ENCODE measurements at places on chromosomes 4 and X.

GRCh38 chr4:14151101-14151500 lies 523.6 kb upstream of the BOD1L1 start:
- no peak for DNase-seq

GRCh38 chr4:32735856-32736590 lies 2015.9 kb downstream of the PCDH7 start:
- no peak for DNase-seq

DNA sequence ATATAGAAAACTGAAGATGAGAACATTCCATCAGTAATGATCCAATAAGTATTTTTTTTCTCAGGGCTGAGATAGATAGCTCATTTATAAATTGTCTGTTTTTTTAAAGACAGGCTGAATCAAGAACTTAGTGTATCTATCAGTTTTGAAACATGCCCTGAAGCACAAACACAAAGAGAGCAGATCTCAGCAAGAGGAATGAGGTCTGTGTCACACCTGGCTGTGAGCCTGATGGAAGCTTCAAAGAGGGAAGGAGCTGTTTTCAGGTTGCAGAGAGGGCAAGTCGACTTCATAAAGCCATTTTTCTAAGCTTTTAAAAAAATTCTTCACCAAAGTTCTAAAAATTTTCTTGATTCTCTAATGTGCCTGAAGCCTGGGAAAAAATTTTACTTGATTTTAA lies 434.9 kb downstream of the PDGFC start:
- no peak for DNase-seq

DNA sequence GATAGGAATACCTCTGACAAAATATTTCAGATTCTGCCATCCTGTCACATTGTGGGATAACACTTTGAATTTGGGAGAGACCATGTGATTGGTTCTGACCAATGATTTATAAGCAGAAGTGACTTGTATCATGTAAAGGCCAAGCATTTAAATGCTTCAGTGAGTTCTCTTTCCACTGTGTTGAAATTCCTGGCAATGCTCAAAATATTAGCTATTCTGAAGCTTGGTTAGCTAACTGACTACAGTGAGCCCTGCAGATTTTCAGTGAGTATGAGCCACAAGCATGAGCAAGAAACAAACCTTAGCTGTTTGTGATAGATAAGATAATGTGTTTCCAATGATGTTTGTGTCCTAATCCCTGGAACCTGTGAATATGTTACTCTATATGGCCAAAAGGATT lies 562.8 kb upstream of the AADAT start:
- no peak for DNase-seq

- no peak for DNase-seq
Measured at GRCh38 chrX:39856472-39857121, 241.2 kb downstream of the BCOR start.

- no peak for DNase-seq
Measured at GRCh38 chr4:169184686-169185085, 86.1 kb downstream of the SH3RF1 start.

Data from activated CD4-positive, alpha-beta T cell treated with anti-CD3 and anti-CD28 coated beads for 4 hours (primary cell).